ENCODE measurements at places on chromosomes 2 and 18. TPM values are rescaled to one million over a fixed set of nuclear protein-coding genes. Genes with fewer than 3 reads are reported as not detected.

DNA sequence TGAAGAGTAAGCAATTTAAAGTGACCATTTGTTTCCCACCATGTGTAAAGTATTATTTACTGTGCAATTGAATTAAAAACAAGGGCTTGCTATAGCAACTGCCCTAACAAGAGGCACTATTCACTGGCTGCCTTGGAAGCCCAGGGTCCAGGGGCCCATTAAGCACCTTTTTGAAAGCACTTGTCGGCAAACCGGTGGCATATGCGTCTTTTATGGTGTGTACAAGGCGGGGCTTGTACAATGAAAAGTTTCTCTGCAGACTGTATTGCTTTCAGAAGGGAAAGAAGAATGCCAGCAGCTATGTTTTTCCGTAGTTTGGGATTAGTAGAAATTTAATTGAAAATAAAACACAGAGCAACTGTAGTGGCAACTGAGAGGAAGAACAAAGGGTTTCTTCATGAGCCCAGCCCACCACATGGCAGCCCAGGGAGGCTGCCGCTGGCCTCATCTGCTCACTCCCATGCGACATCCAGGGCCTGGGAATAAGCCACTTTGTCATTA is 279.5 kb upstream of the PARD3B start:
- H3K36me3 ChIP-seq = peaks cover 6% of the 10 kb centered on the region
- H3K27ac ChIP-seq = no peak overlapping the region
- DNase-seq = no peak
- H3K4me1 ChIP-seq = peaks cover 35% of the 10 kb centered on the region
- no peak overlapping the region for H3K4me3 ChIP-seq
- peaks cover 7% of the 10 kb centered on the region for H3K27me3 ChIP-seq

DNA sequence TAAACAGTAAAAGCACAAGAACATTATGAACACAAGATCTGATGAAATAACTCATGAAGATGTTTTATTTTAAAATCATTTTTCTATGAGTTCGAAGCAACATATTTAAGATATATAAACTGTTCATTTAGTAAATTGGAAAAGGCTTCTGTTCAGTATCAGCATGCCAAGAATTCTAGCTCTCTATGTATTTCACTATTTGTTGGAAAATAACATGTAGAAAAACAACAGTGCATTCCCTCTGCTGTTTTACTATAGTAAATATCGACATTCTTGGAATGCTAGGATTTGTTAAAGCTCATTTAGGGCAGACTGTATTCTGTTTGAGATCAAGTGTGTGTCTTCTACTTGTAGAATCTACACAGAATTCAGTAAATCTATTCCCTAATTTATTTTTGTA is 750.2 kb downstream of the CCDC85A start:
- H3K4me1 ChIP-seq = no peaks in the 10 kb centered on the region
- H3K4me3 ChIP-seq = no peak overlapping the region
- no peaks in the 10 kb centered on the region for H3K36me3 ChIP-seq
- DNase-seq = no peak
- no peaks in the 10 kb centered on the region for H3K27me3 ChIP-seq

- H3K27ac ChIP-seq = no peak overlapping the region
- DNase-seq = no peak
- no peak overlapping the region for H3K4me3 ChIP-seq
- H3K36me3 ChIP-seq = no peaks in the 10 kb centered on the region
- peaks cover 5% of the 10 kb centered on the region for H3K4me1 ChIP-seq
These were observed 842.2 kb downstream of the CNTNAP5 start for GRCh38 chr2:124867247-124867646.

GRCh38 chr18:59218018-59218417 is 1.9 kb upstream of the GRP start:
- H3K36me3 ChIP-seq = peaks cover 6% of the 10 kb centered on the region
- DNase-seq = no peak
- no peaks in the 10 kb centered on the region for H3K4me1 ChIP-seq
- no peak overlapping the region for H3K4me3 ChIP-seq

- no peaks in the 10 kb centered on the region for H3K36me3 ChIP-seq
- no peak overlapping the region for H3K4me3 ChIP-seq
- DNase-seq = no peak
- no peaks in the 10 kb centered on the region for H3K27me3 ChIP-seq
These were observed 261.0 kb upstream of the DDX18 start for GRCh38 chr2:117553448-117553847.

- no peak overlapping the region for H3K27ac ChIP-seq
- peaks cover 3% of the 10 kb centered on the region for H3K4me1 ChIP-seq
- H3K27me3 ChIP-seq = peaks cover 12% of the 10 kb centered on the region
- peak; percentile 42 for DNase-seq
- H3K4me3 ChIP-seq = no peak overlapping the region
These were observed 761 bp upstream of the CHRND start for GRCh38 chr2:232525199-232525598.

- H3K27me3 ChIP-seq = peaks cover 2% of the 10 kb centered on the region
- no peaks in the 10 kb centered on the region for H3K36me3 ChIP-seq
- H3K4me3 ChIP-seq = no peak overlapping the region
- DNase-seq = no peak
These were observed 11.2 kb downstream of the CASP10 start for GRCh38 chr2:201194097-201194496.

- no peak overlapping the region for H3K27ac ChIP-seq
- H3K4me3 ChIP-seq = no peak overlapping the region
- H3K4me1 ChIP-seq = peaks cover 9% of the 10 kb centered on the region
- H3K36me3 ChIP-seq = no peaks in the 10 kb centered on the region
- H3K27me3 ChIP-seq = no peaks in the 10 kb centered on the region
- DNase-seq = no peak
These were observed 87.4 kb downstream of the SLC66A3 start for GRCh38 chr2:11242542-11243174.

GRCh38 chr2:1460851-1461418 is 47.7 kb downstream of the TPO start:
- H3K27ac ChIP-seq = no peak overlapping the region
- H3K4me1 ChIP-seq = peaks cover 14% of the 10 kb centered on the region
- H3K4me3 ChIP-seq = no peak overlapping the region
- H3K27me3 ChIP-seq = no peaks in the 10 kb centered on the region

- no peaks in the 10 kb centered on the region for H3K4me1 ChIP-seq
- no peak overlapping the region for H3K4me3 ChIP-seq
- peaks cover 15% of the 10 kb centered on the region for H3K36me3 ChIP-seq
- no peak for DNase-seq
- H3K27me3 ChIP-seq = peaks cover 3% of the 10 kb centered on the region
These were observed 131.8 kb downstream of the TWIST2 start for GRCh38 chr2:238979636-238980035.

DNA sequence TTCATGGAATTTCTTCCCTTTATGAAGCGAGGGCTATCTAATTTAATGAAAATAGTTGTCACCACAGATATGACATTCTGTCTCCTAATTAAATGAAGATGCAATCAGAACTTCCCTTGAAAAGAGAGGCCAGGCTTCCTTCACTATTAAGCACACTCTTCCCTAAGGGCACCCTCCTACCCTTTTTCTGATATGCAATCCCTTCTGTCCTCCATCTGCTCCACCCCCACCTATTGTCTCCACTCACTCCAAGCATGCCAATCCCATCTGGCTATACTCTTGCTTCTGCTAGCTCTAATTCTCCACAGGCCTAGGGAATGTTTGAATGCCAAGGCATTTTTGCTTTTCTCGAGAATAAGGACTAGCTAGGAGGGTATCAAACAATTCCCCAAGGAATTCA is 818.4 kb upstream of the FSHR start:
- peak overlapping the region; percentile 95 for H3K27ac ChIP-seq
- H3K4me1 ChIP-seq = peaks cover 32% of the 10 kb centered on the region
- peak overlapping the region; percentile 76 for H3K4me3 ChIP-seq
- peaks cover 11% of the 10 kb centered on the region for H3K27me3 ChIP-seq

DNA sequence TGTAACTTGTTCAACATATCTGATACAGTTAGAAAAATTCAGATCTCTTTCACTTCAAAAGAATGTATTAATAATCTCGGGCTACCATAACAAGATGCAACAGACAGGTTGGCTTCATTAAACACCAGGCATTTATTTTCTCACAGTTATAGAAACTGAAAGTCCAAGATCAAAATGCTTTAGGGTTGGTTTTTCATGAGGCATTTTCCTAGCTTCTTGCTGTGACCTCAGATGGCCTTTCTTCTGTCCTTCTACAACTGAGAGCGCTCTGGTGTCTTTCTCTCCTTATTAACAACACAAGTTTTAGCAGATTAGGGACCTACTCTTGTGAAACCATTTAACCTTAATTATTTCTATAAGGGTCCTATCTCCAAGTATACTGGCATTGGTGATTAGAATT is 452.5 kb downstream of the ZNF804A start:
- H3K27ac ChIP-seq = no peak overlapping the region
- no peak overlapping the region for H3K4me3 ChIP-seq
- DNase-seq = no peak
- H3K27me3 ChIP-seq = no peaks in the 10 kb centered on the region

DNA sequence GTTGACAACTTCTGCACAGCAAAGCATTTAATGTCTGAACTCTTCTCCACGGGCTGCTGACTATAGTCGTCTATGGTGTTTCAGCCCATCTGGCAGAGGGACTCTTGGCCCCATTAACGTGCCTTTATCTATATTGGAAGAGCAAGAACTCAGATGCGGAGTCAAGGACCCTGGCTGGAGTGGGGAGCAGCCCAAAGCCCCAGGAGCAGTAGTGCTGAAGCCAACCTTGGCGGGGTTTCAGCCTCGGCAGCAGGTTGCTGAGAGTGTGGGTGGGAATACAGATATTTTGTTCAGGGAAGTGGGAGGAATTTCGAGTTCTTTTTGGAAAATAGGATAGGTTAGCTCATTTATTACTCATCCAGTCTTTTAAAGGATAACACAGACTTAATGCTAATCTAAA is 34.2 kb downstream of the TMEM17 start:
- H3K4me3 ChIP-seq = no peak overlapping the region
- H3K27me3 ChIP-seq = peaks cover 3% of the 10 kb centered on the region
- no peaks in the 10 kb centered on the region for H3K4me1 ChIP-seq
- no peak overlapping the region for H3K27ac ChIP-seq
- H3K36me3 ChIP-seq = no peaks in the 10 kb centered on the region
- no peak for DNase-seq

- DNase-seq = no peak
- H3K4me1 ChIP-seq = peaks cover 38% of the 10 kb centered on the region
- no peaks in the 10 kb centered on the region for H3K36me3 ChIP-seq
- no peak overlapping the region for H3K4me3 ChIP-seq
- H3K27ac ChIP-seq = no peak overlapping the region
- peaks cover 4% of the 10 kb centered on the region for H3K27me3 ChIP-seq
These were observed 132.7 kb downstream of the CCBE1 start for GRCh38 chr18:59564561-59564960.

DNA sequence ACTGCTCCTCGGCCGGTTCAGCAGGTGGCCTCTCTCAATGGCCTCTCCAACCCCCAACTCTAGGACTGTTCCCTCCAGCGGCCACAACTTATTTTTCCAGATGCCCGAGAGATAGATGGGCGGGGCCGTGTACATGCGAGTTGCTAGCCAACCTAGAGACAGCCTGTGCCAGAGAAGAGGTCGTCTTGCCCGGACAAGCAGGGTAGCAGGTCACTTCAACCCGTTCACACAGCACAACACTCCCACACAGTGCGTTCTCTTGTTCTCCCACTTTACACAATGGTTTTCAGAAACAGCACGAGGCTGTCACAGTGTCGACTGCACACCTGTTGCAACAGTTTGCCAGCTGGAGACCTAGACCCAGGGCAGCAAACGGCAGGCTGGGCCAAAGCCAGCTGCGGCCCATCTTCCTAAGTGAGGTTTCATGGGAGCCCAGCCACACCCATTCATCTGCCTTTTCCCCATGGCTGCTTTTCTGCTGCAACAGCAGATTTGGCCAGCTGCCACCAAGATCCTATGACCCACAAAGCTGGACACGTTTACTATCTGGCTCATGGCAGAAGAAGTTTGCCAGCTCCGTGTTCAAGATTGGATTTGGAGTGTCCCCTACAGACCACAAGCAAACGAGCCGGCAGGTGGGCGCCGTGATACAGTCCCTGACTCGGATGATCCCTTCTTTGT is 7.3 kb upstream of the PRLH start:
- H3K36me3 ChIP-seq = peaks cover under 1% of the 10 kb centered on the region
- H3K27me3 ChIP-seq = peaks cover 7% of the 10 kb centered on the region
- DNase-seq = peak; percentile 54
- H3K4me1 ChIP-seq = peaks cover 15% of the 10 kb centered on the region

DNA sequence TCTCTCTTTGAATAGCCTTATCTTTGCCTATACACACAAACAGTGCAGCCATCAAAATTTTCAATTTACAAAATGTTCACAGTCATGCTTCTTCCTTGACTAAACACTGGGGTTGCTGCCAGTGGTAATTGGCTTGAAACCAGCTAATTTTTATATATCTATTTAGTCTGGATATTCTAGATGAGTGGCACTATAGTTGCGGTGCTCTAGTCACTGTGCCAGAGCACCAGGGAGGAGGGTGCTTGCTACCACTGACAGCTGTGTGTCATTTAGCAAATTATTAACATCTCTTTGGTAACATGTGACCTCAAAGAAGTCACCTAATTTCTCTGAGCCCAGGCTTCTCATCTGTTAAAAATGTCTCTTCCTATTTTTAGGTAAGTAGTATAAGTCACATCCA is 130.4 kb downstream of the MEIS1 start:
- DNase-seq = no peak
- H3K4me1 ChIP-seq = peaks cover 16% of the 10 kb centered on the region
- no peaks in the 10 kb centered on the region for H3K27me3 ChIP-seq

- no peaks in the 10 kb centered on the region for H3K4me1 ChIP-seq
- no peaks in the 10 kb centered on the region for H3K27me3 ChIP-seq
- H3K27ac ChIP-seq = no peak overlapping the region
- no peak for DNase-seq
- H3K4me3 ChIP-seq = no peak overlapping the region
These were observed 21.4 kb downstream of the ANKRD30B start for GRCh38 chr18:14769381-14769780.

DNA sequence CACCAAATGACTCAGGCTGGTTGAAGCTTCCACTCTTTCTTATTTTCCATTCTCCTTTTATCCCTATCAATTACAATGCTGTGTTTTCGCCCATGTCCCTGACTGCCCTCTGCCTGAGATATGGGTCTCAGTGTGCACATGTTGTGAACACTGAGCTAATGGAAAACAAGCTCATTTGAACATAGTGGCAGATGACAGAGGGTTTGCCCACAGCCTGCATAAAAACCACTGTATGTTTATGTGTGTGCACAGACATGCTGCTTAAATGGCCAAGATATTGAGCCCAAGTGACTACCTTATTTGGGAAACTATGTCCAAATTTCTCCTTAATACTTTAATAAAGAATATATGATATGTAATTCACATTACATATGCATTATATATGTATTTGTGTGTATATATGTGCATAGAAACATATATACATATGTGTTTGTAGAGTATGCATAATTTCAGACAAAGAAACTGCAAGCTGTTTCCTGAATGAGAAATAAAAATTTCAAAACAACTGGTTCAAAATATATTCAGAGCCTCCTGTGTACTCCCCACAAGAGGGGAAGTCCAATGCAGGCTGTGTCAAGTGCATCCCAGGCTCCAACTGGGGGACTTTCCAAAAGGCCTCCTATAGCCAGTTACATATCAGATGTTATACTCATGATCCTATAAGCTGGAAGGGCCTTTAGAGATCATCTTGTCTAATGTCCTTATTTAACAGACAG is 92.7 kb upstream of the CD302 start:
- H3K36me3 ChIP-seq = peaks cover 4% of the 10 kb centered on the region
- no peak for DNase-seq
- no peak overlapping the region for H3K27ac ChIP-seq
- H3K4me3 ChIP-seq = no peak overlapping the region

The CPO gene
- total RNA-seq = not detected

The PLCD4 gene
- 1.9 TPM for total RNA-seq

The SERPINB11 gene
- not detected for total RNA-seq

The ARID5A gene
- 3.5 TPM for total RNA-seq

The RTKN gene
- 88.7 TPM for total RNA-seq

The GDF7 gene
- total RNA-seq = not detected

The DNMT3A gene
- 175 TPM for total RNA-seq

The STARD6 gene
- not detected for total RNA-seq

The IL1A gene
- total RNA-seq = not detected
